PC-3 (cell line): ENCODE measurements at places on chromosomes 13 and 19.
A peak's percentile ranks its signal among the peaks of the same experiment; 100 is the strongest.

DNA sequence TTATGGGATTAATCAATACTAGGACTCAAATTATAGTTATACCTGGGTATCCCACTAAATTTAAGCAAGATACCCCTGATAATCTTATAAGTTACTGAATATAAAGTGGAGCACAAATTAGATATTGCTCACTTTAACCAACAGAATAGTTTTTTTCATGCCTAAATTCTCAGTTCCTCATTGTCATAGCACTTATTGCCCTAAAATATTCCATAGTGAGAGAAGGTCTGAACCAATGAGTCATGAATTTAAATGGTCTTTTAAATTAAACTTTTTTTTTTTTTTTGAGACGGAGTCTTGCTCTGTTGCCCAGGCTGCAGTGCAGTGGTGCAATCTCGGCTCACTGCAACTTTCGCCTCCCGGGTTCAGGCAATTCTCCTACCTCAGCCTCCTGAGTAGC lies 42.4 kb downstream of the ZNF136 start:
- DNase-seq = no peak
- no peak overlapping the region for H3K27ac ChIP-seq
- H3K4me3 ChIP-seq = no peak overlapping the region
- H3K27me3 ChIP-seq = no peaks in the 10 kb centered on the region
- H3K36me3 ChIP-seq = peaks cover 22% of the 10 kb centered on the region; the same call in 1 of the 2 replicates

DNA sequence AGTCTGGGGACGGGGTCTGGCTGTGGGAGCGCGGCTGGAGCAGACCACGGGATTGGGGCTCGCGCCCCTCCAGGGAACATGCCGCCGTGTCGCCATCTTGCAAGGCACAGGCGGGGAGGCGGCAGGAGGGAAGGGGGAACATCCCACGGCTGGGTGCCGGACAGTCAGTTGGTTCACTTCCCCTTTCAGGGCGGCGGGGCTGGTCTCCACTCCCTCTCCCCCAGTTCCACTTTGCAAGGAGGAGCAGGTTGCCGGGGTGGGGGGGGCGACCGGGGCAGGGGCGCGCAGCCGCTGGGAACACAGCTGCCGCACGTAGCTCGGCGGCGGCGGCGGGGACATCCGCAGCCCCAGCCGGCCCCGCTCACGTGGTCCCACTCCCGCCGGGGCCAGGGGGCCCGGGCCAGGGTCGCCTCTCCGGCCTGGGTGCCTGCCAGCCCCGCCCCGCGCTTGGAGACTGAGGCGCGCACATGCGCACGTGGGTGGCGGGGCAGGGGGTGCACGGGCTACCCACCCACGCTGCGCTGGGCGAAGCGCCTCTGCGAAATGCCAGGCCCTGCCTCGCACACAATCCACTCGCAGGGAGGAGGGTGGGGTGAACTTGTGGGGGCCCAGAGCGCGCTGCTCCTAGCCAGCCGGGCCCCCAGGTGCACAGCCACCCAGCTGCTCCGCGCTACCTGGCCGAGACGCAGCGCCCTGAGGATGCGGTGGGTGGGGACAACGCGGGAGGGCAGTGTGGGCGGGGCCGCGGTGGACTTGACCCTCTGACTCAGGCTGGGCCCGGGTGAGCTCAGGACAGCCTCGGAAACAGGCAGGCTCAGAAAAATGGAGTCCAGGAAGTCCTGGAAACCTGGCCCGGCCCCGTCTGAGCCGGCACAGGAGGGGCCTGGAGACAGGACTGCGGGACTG lies 6.4 kb downstream of the KLF16 start:
- DNase-seq = peak; percentile 44
- no peaks in the 10 kb centered on the region for H3K27me3 ChIP-seq
- no peaks in the 10 kb centered on the region for H3K36me3 ChIP-seq
- H3K4me3 ChIP-seq = no peak overlapping the region

DNA sequence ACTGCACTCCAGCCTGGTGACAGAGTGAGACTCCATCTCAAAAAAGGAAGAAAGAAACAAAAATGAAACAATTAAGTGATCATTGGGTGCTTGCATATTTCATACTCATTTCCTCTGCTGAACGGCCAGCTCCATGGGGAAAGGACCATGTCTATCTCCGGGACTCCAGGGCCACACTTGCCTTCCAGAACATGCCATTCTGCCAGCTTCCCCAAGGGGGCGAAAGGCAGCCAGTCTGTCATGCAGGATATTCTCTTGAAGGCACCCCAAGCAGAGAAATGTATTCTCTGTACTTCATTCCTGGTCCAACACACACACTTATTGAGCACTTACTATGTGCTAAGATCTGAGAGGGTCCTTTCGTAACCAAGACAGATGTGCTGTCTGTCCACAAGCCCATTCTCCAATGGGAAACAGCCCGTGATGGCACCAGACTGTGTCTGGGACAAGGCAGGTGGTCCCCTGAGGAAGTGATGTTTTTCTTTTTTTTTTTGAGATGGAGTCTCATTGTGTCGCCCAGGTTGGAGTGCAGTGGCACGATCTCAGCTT lies 10.2 kb upstream of the CARM1 start:
- no peaks in the 10 kb centered on the region for H3K27me3 ChIP-seq
- H3K4me3 ChIP-seq = no peak overlapping the region
- H3K36me3 ChIP-seq = no peaks in the 10 kb centered on the region
- peak; percentile 52 for DNase-seq
- H3K4me1 ChIP-seq = peaks cover 3% of the 10 kb centered on the region; the same call in 1 of the 2 replicates

GRCh38 chr19:41018736-41019290 lies 27.7 kb downstream of the CYP2B6 start:
- no peak for DNase-seq
- no peaks in the 10 kb centered on the region for H3K27me3 ChIP-seq
- no peak overlapping the region for H3K4me3 ChIP-seq
- H3K36me3 ChIP-seq = no peaks in the 10 kb centered on the region

- H3K27me3 ChIP-seq = no peaks in the 10 kb centered on the region
- no peaks in the 10 kb centered on the region for H3K36me3 ChIP-seq
- H3K4me3 ChIP-seq = no peak overlapping the region
- H3K4me1 ChIP-seq = no peaks in the 10 kb centered on the region
- no peak for DNase-seq
These were observed 64.9 kb downstream of the EDNRB start for GRCh38 chr13:77853703-77854102.

GRCh38 chr13:75258159-75258782 lies 223.7 kb downstream of the TBC1D4 start:
- no peaks in the 10 kb centered on the region for H3K27me3 ChIP-seq
- H3K27ac ChIP-seq = no peak overlapping the region
- H3K36me3 ChIP-seq = no peaks in the 10 kb centered on the region
- peak; percentile 73 for DNase-seq
